ENCODE measurements at places on chromosomes 3 and 15.

- no peak for DNase-seq
Measured at GRCh38 chr3:133676336-133677118, 14.8 kb upstream of the TOPBP1 start.

- DNase-seq = no peak
Measured at GRCh38 chr3:180246688-180247195, 210.0 kb upstream of the PEX5L start.

DNA sequence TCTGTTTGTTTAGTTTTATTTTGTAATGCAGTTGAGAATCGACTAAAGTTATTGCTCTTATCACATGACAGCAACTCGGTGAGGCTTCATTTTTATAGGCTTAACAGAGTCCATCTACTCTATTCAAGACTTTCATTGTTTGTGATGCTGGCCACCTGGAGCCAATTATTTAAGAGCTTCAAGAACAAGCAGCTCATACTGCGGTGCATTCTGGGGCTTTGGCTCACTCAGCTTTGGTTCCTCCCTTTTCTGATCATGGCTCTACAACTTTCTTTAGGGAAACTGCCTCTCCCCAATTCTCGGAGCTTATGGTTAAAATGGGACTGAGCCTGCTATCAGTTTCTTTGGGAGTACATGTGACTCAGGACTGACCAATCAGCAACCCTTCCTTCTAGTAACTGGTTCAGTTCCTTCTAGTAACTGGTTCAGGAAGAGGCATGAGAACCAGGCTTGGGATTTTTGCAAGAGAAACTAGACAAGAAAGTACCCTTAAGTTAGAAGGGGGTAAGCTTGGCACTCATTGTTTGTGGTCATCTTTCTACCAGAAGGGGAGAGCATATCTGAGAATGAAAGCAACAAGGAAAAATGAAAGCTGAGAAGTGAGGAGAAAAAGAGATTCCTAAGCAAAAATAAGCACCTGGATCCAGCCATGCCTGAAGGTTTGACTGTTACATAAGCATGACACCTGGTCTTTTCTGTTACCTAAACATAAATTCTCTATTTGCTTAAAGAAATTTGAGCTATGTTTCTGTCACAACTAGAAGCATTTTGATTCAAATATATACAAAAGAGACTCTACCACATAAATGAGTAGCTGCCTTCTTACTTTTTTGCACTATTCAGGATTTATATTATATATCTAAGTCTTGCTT is 24.1 kb upstream of the ARHGEF3 start:
- DNase-seq = no peak

DNA sequence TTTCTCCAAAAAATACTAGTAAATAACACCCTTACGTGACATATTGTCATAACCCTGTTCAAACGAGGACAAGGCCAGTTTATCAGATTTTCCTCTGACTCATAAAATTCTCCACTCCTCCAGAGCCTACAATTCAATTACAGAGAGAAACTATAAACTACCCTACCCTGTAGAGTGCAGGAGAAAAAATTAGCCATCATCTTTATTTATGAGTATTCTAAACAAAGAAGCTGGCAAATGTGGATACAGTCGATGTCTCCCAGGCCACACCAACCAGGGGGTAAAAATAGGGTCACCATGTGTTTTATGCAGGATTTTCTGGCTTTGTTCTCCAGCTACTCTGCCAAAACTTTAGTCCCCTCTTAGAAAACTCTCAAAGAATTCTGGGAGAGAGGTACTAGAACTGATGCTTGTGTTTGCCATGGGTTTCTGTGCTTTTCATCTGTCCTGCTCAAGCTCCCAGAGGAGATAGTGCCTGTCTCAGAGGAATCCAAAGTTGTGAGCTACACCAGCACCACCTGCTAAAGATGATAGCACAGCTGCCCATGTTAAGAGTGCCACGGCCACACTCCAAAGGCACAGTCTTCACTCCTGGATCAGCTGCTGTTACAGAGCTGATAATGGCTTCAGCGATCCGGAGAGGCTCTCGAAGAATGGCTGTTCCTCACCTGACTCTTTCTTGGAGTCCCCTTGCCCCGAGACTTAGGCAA is 150.2 kb downstream of the IMPG2 start:
- no peak for DNase-seq

GRCh38 chr3:186942168-186942567 is 11.8 kb downstream of the ST6GAL1 start:
- DNase-seq = no peak

- DNase-seq = no peak
Measured at GRCh38 chr15:50229336-50229735, 36.2 kb downstream of the HDC start.

DNA sequence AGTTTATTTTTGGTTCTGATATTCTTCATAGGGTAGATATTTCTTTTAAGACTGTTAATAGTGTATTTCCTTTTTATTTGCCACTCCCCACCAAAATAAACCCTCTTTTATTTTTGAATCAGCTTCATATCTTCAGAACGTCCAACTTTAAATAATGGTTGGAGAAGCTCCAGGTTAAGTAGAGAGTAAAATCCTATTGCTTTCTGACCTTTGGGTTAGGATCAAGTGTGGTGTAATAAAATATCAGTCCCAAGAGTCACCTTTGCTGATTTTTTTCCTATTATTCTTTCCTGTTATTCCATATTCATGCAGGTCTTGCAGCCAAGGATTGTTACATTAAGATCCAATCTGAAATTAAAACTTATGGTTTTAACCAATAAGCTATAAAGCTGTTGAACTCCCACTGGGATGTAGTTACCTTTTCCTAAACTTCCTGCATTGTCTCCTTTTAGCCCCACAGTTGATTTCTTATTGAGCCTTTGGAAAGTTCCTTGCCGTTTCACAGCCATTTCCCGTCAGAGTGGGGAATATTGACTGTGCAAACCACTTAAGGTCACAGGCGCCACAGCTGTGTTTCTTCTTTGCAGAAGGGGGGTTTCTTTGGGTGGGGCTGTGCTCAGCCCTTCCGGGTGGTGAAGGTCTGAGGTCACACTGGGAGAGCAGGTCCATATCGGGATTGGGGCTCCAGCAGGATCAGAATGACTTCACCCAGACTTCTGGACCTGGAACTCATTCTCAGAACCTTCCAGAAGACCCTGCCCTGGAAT is 287.3 kb upstream of the CTDSPL start:
- DNase-seq = no peak

- DNase-seq = no peak
Measured at GRCh38 chr3:163929069-163929652, 1149.1 kb downstream of the SI start.

- DNase-seq = no peak
Measured at GRCh38 chr3:146750196-146750595, 145.1 kb upstream of the PLSCR5 start.

DNA sequence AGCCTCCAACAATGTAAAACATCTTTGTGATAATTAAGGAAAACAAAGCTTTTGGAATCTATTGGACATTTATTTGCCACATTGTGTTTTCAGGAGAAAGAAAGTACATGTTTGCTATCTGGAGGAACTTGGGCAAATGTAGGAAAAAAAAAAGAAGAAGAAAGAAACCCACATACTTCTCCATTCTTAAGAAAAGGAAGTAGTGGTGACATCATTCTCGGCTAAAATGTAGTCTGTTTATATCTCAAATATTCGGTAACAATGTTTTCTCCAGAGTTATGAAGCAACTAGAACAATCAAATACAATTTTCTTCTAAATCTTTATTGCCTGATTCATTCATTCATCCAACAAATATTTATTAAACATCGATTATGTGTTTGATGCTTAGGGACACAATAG is 2.3 kb upstream of the TGFBR2 start:
- no peak for DNase-seq

DNA sequence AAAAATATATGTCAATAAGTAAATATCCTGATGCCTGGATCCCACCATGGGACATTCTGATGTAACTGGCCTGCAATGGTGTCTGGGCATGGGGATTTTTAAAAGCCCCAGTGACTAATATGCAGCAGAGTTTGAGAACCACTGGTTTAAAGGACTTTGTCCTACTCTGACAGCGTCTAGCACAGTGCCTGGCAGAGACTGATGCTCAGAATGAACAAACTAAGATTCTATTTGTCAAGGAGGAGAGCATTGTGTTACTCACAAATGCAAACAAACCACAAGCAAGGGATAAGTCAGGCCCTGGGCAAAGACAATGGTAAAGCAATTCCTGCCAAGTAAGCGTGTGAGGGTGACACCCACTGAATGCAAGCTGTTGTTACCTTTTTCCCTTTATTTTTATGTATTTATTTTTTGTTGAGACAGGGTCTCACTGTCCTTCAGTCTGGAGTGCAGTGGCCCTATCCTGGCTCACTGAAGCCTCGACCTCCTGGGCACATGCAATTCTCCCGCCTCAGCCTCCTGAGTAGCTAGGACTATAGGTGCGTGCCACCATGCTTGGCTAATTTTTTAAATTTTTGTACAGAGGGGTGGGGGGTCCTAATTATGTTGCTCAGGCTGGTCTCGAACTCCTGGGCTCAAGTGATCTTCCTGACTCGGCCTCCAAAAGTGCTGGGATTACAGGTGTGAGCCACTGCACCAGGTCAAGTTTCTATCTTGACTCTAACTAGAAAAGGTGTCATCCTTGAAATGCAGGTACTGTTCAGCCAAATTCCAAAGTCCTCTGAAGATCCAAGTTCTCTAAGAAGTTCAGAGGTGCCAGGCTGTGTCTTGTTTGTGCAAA is 909 bp upstream of the GPD1L start:
- DNase-seq = no peak

GRCh38 chr15:76181705-76182107 is 121.9 kb downstream of the TMEM266 start:
- peak; percentile 73 for DNase-seq

DNA sequence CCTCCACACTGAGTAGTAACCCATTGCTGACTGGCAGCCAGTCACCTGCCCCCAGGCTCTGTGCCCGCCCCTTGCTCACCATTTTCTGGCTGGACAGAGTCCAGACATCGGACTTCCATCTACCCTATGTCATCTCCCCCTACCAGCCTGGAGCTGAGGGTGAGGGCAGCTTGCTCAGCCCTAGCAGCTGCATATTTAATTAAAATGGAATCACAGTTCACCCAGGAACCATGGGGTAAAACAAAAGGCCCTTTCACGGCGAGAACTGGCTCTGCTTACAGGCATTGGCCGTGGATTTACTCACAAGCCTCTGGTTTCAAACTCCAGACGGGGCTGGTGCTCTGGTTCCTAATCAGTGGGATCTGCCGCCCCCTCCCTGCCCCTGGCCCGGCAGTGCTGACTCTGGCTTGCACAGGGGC is 94.9 kb upstream of the ATP2B2 start:
- no peak for DNase-seq

DNA sequence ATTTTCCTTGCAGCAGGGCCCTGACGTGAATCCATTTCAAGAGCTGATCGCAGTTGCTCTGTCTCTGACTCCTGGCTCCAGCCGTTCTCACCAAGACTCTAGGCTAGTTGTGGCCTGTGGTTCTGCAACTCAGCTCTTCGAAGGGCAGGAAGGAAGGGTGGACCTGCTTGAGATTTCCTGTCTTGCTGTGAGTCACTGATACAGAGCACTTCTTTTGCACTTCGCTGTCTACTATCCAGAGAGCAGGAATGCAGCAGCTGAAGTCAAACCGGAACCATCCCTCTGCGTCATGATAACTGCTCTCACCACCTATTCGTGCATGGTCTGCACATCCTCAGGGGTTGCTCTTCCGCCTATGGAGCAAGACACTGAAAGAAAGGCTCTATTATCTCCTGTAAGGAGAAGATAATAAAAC is 59.7 kb downstream of the RAP2B start:
- DNase-seq = peak; percentile 46

DNA sequence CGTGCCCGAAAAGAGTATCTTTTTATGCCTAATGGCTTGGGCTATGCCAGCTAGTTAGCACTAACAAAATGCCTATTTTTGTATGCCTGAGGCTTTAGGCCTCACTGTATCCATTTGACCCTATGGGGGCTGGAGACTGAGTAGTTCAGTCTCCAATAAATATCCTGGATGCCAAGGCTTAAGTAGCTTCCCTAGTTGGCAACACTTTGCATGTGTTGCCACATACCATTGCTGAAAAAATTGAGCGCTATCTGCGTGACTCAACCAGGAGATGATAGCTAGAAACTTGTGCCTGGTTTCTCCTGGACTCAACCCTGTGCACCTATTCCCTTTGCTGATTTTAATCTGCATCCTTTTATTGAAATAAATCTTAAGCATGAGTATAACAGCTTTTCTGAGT is 58.4 kb upstream of the ATP2C1 start:
- no peak for DNase-seq

DNA sequence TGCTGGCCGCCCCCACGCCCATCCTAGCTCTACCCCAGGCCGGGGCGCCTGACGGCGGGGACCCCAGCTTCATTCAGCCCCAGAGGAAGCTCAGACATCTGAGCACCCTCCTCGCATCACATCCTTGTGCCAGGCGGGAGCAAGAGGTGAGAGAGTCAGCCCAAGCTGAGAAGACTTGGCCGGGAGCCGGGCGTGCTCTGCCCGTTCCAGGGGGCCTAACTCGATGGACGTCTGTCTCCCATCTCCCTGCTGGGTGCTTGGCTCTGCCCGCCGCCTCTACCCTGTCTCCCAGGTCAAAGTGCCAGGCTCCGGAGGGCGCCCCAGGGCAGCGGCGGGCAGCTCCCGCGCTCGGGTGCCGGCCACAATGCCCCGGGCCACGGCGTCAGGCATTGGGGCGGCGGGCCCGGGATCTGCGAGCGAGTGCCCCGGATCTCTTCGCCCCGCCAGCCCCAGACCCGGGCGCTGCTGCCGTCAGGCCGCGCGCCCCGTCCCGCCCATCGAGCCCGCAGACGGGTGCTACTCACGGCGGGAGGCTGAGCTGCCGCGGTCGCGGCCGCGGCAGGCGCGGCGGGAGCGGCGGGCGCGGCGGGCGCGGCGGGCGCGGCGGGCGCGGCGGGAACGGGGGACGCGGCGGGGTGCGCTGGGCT is 388 bp downstream of the DAPK2 start:
- no peak for DNase-seq

DNA sequence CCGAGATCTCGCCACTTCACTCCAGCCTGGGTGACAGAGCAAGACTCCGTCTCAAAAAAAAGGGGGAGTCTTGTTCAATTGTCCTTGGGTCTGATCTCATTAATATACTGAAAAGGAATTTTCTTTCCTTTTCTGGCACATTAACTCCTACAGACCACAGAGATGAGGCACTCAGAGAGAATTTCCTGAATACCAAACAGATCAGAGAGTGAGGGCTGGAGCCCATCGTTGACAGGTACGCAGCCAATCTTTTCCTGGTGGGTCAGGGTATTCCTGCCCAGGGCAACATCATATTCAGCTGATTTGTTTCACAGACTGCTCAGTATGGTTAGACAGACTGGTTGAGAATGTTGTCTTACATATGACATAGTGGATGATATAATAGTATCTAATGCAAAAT is 82.8 kb upstream of the TNFSF10 start:
- DNase-seq = no peak

- no peak for DNase-seq
Measured at GRCh38 chr3:61876797-61877196, 315.4 kb downstream of the PTPRG start.

All from GM10248 (cell line).